ENCODE measurements at places on chromosomes 4 and X.

- no peak for DNase-seq
Observed at GRCh38 chrX:24928114-24928513, 87.7 kb downstream of the ARX start.

DNA sequence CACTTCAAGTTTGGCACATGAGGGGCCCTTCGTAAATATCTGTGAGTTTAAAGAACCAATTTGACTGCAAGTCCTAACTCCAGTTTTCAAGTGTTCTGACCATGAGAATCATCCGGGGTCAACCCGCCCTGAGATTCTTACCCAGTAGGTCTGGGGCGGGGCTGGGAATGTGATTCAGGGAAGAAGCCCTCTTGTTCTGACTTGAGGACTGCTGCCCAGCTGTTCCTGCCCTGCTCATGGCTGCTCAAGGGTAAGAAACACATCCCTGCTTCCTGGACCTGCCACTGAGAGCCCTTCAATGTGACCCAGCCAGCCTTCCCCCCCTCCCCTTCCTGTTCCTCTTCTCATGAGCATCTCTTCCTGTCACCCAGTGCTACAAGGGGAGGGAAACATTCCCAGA lies 92.7 kb upstream of the PGRMC2 start:
- DNase-seq, result no peak

DNA sequence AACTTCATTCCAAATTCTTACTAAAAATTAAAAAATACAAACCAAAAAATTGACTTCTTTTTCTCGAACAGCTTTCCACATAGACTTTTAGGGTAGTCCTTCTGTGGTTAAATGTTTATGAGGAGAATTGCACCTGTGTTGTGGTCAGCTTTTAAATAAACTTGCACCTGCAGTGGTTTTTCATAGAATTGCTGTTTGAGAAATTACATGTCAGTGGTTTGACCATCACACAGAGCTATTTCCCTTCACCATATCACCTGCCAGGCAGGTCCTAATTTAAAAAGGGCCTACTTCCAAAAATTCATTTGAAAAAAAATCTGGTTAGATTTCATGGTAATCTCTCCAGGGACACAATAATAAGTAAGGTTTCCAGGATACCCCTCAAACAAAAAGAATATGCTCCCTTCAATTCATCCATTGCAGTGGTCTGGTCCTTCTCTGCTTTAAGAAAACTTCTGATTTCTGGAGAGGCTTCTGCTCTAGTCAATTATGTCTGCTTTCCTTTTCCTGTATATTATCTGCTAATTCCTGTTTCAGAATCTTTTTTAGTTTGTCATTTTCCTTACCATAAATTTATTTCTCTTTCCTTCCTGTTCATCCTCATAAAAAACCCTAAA lies 9.8 kb upstream of the UTP3 start:
- DNase-seq, result no peak

- no peak for DNase-seq
Observed at GRCh38 chr4:159981469-159981856, 878.6 kb downstream of the RAPGEF2 start.

GRCh38 chr4:175308236-175308635 lies 390.1 kb downstream of the ADAM29 start:
- DNase-seq, result no peak

Measured in CD4-positive, alpha-beta T cell treated with Interferon gamma for 1 hour (primary cell).